ENCODE measurements at places on chromosomes 7 and 10. TPM values are rescaled to one million over a fixed set of nuclear protein-coding genes. Genes with fewer than 3 reads are reported as not detected.

DNA sequence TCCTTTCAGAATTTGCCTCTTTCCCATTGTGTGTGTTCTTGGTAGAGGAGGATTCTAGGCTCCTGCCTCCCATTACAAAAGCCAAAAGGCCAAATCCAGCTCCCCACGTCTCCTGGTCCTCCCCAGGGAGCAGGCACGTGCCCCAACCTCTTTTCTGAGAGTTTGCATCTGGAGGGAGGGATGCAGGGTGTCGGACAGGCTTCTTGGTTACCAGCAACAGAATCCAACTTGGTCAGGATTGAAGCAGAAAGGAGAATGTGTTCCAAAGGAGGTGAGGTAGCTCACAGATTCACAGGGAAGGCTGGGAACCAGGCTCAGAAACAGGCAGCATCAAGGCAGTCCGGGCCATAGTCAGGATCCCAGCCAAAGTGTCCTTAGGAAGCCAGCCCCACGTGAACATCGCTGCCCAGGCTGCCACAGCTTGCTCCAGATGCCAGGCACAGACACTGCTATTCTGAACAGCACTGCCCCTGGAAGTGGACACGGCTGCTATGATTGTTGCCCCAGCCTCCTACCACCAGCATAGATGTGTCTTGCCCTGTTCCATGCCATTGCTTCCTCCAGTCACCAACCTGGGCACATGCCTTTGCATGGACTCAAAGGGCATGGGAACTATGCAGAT, 264.2 kb upstream of the ZMIZ1 start:
- DNase-seq, result no peak

GRCh38 chr10:17353568-17354300, 100.7 kb downstream of the ST8SIA6 start:
- DNase-seq, result no peak

- DNase-seq, result no peak
Measured at GRCh38 chr10:3312403-3312940, 139.9 kb upstream of the PITRM1 start.

- DNase-seq, result no peak
Measured at GRCh38 chr7:108303332-108303731, 152.9 kb downstream of the NRCAM start.

GRCh38 chr7:136122026-136122425, 144.9 kb upstream of the MTPN start:
- no peak for DNase-seq

DNA sequence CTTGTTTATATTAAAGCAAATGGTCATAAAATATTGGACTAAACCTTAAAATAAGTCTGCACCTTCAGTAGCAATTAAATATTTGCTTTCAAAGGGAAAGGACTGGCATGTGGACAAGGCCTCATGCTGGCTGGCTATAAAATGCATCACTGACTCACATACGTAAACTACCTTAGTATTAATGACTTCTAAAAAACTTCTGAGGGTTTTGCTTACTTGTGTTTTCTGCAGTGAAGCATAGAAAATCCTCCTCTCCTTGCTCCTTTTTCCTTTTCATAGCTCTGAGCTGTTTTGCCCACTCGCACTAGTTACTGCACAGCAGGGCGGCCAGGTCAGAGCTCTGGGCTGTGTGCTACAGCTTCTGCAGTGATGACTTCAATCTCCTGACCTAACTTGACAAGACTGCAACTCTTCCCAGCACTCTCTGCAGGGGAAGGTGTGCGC, 82.3 kb downstream of the CUL2 start:
- no peak for DNase-seq

DNA sequence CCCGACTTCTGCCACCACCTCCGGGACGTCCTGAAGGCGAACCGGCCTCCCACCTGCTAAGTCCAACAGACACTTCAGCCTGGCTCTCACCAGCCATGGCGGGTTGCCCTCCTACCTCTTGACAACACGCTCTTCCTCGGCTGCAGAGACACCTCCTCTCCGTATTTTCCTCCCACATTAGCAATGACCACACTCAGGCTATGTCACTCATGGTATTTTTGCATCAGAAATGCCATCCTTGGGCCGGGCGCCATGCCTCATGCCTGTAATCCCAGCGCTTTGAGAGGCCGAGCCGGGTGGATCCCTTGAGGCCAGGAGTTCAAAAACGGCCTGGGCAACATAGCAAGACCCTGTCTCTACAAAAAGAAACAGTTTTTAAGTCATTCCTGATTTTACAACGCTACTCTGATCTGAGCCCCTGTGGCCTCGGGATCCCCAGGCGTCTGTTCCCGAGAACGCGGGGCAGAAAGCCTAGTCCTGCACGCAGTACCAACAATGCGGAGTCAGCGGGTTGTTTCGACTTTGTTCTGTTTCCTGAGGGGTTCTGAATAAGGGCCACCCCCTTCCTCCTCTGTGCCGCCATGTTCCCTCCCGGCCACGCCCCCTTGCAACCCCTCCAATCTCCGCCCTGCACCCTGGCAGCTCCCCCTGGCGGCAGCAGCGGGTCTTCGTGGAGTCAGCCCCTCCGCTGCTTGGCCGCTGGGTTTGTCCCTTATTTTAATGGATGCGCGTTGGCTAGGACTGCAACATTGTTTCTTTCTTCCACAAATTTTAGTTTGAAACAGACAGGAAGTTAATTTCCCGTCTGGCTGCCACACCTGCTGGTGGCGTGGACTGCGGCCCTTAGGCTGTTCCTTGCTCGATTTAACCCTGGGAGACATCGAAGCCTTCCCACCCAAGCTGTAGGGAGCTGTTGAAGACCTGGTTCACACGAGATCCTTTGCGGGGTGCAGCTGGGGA, 9.7 kb upstream of the ZFAND2A start:
- DNase-seq, result peak; percentile 74

DNA sequence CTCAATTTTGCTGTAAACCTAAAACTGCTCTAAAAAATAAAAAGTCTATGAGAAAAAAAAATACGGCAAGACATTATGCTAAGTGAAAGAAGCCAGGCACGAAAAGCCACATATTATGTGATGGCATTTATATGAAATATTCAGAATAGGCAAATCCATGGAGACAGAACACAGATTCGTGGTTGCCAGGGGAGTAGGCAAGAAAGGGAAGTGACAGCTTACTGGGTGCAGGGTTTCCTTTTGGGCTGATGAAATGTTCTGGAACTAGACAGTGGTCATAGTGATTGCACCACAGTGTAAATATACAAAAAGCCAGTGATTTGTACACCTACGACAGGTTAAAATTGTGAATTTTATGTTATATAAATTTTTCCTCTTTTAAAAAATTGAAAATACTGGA, 41.3 kb upstream of the GLI3 start:
- no peak for DNase-seq

DNA sequence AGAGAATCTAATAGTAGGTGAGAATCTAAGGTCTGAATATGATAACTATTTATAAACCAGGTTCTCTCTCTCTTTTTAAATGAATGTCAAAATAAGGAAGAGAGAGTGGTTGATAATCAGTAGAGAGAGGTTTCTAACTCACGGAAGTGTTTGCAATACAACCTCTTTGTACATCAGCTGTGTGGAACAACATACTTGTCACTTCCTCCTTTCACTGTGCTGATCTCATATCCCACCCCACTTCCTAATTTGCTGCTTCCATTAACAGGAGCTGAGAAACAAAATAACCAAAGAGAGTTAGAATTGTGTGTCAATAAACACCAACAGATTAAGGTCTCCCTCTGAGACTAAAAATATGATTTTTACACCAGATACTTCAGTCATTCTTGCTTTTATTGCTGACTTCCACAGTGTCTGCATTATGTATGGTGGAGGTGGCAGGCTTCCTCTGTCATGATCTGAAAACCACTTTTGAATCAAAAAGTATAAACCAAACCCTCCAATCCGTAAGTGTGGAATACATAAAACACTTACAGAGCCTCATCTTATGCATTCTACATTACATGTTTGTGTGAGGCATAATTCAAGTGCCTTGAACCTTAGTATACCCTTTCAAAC, 25.0 kb downstream of the CACUL1 start:
- DNase-seq, result peak; percentile 82

GRCh38 chr7:68485253-68485917, 1112.9 kb upstream of the AUTS2 start:
- no peak for DNase-seq

DNA sequence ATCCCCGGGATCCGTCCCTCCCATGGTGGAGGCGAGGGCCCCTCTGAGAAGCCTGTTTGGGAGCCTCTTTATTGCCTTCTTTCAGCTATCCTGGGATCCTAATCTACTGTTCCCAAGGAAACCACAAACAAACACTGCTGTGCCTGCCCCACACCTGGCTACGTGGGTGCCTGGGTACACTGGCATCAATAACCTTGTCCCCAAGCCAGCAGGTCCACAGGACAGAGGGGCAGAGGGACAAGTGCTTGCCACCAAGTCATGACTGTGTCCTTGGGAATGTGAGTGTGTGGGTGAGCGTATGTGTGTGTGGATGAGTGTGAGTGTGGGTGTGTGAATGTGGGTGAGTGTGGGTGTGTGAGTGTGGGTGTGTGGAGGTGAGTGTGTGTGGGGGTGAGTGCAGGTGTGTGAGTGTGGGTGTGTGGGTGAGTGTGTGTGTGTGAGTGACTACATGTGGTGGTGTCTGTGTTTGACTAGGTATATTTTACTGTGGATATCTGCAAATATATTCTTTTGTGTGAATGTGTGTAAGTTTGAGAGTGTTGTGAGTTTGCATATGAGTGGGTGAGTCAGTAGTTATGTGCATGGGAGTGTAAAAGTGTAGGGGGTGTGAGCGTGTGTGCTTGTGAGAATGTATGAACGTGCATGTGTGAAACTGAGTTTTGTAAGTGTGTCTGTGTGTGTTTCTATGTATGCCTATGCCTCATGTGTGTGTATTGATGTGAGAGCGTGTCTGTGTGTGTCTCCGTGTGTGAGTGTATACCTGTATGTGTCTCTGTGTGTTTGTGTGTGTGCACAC, 96.1 kb downstream of the TNS3 start:
- DNase-seq, result no peak

GRCh38 chr10:48439031-48439430, 132.6 kb downstream of the MAPK8 start:
- no peak for DNase-seq

DNA sequence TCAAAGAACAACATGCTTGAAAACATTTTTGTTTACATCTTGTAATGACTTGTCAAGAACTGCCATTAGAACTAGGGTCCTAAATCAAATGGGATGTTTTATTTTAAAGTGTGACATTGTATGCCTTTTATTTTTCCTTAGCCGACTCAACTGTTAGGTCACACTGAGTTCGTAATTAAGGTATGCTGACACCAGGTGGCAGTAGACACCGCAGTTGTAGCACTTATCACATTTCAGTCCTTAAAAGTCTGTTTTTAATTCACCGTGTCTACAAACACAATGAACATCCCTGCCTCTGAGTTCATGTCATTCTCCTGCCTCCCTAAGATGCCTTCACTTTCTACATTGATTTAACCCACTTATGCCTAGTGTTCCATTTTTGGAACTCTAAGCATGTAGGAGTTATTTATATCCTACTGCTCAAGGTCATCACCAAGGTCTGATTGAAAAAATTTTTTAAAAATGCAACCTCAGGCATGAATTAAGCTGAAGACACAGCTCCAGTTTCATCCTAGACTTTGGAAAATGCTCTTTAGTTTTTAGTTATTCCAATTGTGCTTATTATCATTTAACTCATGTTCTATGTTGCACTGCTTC, 186.1 kb downstream of the BMPER start:
- peak; percentile 65 for DNase-seq

GRCh38 chr7:117066668-117067067, 113.4 kb downstream of the ST7 start:
- DNase-seq, result no peak

GRCh38 chr10:33125522-33126517, 167.8 kb upstream of the ITGB1 start:
- peak; percentile 41 for DNase-seq

Gene EPO
- not detected for total RNA-seq

Gene ATG9B
- total RNA-seq, result under 0.01 TPM

Gene SYT15
- total RNA-seq, result 0.39 TPM

Gene EEF1AKMT2
- 11.6 TPM for total RNA-seq

Gene VIPR2
- total RNA-seq, result not detected

Gene ASIC3
- under 0.01 TPM for total RNA-seq

All from dermis microvascular lymphatic vessel endothelial cell (primary cell).